ENCODE measurements at places on chromosomes 4 and X.

DNA sequence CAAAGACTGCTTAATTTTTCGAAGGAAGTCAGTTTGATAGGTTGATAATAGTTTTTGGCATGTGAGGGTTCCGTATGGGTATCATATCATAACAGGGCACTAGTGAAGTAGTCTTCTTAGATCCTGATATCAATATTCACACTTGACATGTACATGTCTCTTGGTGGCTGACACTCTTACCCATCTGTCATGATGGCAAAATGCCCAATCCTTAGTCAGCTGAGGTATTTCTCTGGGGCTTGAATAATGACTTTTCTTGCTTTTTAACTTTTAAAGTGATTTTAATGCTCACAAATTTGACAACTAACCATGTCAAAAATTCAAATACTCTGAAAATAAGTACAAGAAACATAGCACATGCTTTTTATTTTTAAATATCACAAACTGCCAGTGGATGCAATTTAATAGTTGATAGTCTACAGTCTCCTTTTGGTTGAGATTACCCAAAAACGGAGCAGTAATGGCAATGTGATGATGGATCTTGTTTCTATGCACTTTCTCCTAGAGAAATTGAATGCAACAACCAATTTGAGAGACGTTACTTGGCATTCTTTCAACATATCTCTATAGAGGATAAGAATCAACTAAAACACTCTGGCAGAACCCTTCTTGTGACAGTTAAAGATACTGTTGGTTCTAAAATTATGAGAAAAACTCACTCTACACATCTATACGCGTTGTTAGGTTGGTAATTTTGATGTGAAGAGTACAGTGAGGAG, 552.9 kb upstream of the PABPC4L start:
- DNase-seq = no peak

DNA sequence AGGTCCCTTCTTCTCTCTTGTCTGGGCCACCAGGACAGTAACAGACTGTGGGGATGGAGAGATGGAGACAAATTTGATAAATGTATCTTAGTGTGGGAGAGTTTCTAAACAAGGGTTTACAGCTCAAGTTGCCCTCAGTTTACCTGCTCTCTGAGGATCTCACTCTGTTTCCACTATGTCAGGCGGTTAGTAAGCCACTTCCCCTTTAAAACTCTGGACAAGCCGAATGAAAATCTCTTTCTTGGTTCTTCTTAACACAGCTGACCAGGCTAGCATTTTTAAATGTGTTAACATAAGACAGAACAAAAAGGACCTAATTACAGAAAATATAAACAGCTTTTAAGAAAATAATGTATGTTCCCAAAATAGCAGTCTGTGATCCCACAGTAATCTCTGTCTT, 2.9 kb upstream of the SCARB2 start:
- DNase-seq = no peak

DNA sequence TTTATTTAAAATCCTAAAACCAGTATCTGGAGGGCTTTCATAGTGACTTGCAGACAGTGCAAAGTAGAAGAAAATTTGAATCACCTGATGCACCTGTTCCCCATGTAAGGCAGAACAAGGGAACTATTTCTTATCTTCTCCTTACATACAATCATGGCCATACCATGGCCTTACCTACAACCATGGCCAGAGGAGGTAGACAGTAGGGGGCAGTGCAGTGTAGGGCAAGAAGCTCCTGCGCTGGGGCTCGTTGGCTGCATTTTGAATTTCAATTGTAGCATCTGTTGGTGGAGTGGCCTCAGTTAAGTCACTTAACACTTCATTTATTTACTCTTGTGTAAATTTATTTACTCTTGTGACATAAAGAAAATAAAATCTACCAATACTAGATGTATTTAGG, 33.0 kb downstream of the GALNTL6 start:
- no peak for DNase-seq

DNA sequence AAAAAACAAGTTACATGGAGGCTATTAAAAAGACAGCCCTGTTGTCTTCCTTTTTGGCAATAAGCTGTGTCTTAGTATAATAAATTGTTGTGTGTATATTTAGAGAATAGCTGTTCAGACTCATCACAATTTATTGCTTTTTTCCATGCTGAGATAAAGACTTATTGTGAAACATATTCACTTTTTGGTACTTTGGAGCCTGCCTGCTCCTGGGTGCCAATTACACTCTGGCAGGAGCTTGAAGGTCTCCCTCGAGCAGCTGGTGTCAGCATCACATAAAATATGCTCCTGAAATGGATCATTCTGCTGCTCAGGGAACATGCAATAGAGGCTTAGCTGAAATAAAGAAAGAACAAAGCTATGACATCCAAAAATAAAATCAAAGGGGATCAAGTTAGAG, 211.6 kb upstream of the DKK2 start:
- no peak for DNase-seq

DNA sequence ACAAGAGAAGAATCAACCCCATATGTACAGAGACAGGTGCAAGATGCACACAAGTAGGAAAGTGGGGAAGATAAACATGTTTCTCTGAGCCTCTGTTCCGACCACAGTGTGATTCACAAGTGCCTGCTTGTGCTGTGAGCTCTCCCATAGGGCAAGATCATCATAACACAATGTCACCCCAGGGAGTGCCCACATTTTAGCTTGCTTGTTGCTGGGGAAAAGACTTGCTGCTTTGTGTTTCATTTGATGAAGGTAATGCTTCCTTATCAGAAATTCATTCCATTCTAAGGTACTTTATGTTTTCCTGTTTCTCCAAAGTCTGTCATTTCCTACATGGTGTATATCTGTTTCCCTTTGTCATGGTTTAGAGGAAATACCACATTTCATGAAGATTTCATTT, 304.5 kb upstream of the DIPK2B start:
- DNase-seq = no peak

DNA sequence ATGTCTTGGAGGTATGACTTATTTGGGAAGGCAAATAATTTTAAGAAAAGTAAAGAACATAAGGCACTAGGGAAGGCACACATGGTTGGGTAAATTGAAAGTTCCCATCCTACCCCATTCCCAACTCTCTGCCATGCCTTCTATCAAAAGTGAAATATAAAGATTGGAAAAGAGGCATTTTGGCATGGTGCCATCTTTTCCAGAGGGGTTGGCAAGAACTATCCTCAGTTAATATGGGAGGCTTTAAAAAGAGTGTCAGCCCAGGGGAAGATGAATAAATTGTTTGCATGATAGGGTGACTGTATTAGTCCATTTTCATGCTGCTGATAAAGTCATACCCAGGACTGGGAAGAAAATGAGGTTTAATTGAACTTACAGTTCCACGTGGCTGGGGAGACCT, 150.8 kb upstream of the BOD1L1 start:
- DNase-seq = no peak

- no peak for DNase-seq
These were observed 23.4 kb downstream of the ARHGEF9 start for GRCh38 chrX:63761639-63762038.

DNA sequence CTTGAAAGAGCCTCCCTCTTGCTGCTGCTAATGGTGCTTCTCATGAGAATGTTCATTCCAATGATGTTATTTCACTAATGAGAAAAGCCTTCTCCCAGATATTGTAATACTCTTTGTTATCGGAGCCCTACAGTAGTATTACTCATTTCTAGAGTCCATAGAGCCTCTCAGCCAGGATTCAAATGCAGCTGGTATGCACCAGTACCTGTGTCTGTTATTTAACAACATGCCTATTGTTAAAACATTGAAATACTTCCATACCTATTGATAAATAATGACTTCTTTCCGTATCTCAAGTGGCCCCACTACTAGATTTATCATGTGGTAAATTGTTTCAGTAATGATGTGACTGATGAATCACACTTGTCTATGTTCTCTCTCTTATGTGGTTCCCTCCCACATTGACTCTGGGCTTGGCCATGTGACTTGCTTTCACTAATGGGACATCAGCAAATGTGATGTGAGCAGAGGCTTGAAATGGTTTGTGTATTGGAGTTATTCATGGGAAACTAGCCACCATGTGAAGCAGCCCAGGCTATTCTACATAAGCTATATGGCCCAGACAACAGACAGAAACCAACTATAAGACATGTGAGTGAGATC, 207.6 kb downstream of the THOC2 start:
- no peak for DNase-seq

GRCh38 chr4:70533791-70534190, 15.4 kb downstream of the AMTN start:
- DNase-seq = no peak

- no peak for DNase-seq
These were observed 230.3 kb upstream of the PCDH18 start for GRCh38 chr4:137762591-137762990.

GRCh38 chr4:71584585-71584984, 199.3 kb downstream of the GC start:
- no peak for DNase-seq

- no peak for DNase-seq
These were observed 26.5 kb upstream of the MANBA start for GRCh38 chr4:102787096-102787881.

DNA sequence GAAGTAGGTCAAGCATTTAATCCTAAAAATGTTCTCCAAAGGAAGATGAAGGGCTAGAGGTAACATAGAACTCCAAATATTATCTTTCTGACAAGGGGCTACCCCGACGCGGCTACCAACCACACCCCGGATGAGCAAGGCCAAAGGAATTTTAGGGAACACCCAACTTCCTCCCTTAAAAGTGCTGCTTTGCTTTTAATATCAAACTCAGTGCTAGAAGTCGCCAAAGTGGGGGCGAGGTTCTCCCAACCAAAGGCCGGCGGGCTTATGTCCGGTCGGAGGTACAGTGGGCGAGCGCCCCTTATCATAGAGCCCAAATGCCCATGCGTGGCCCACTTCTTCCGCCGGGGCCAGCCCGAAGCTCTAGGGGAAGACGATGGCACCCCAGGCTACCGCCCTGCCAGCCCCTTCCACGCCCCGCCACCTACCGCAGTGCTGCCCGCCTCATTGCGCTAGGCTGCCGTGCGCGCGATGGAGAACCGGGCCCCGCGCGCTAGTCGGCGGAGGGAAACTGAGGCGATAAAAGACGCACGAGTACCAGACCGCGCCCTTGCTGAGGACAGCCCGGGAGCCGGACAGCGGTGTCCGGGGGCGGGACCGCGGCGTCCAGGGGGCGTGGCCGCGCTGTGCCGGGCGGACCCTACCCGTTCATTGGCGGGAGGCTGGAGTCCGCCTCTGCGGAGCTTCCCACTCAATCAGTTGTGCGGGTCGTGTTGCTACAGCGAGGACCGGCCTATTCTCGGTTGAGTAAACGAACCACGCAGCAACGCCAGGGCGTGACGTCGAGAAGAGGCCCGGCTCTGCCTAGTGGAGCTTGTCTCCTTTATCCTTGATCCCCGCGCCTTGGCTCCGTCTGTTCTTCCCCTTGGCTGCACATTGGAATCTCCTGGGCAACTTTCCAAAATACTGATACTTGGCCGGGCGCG, at the start of gene ACOT9:
ACOT9 (minus strand) TSS at position 580 of the 926 bp plus-strand sequence; CDS start at position 448, 132 bp downstream.
- peak; percentile 94 for DNase-seq

DNA sequence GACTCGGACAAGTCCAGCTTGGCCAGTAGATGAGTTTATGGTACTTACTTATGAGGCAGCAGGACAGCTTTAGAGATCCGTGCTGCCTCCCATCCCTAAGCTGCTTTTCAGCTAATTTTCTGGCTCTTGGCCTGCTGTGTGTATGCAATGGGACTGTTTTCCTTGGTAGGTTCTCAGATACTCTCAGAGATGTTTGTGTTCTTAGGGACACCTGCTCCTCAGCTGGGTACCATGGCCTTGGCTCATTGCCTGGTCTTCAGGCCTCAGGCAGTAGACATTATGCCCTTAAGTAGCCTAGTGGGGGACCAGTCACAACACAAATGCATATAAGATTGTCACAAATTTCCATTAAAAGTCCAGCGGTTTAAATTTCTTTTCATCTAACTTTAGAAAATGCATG, 688.0 kb downstream of the PCDH7 start:
- DNase-seq = no peak

DNA sequence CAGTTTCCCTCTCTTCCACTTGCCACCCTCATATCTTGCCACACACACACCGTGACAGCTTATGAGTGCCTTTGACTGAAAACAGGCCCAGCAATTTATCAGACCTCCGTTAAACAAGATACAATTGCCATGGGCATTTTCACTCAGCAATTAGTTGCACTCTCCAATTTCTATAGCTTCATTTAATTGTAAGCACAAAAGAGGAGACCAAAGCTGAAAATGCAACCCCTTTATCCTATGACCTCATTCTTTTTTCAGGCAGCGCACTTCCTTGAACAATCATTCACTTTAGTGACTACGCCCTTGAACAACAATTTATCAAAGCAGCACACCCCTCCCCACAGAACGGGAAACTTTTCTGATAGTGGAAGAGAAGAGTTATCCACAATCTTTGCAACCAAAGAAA, 4.1 kb downstream of the POF1B start:
- no peak for DNase-seq

GRCh38 chr4:99998062-99998867, 48.2 kb upstream of the H2AZ1 start:
- no peak for DNase-seq

DNA sequence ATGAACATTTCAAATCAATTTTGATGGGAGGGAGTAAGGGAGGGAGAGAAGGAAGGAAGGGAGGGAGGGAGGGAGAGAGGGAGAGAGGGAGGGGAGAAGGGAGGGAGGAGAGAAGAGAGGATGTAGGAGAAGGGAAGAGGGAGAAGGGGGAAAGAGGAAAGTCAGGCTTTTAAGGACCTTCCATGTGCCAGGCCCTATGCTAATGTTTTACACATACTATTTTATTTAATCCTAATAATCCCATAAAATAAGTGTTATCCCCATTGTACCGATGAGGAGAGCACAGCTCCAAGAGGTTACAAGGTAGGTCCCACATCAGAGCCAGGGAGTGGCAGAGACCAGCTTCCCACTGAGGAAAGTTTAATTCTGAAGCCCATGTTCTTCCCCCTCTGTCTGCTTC, 341.9 kb downstream of the RAB28 start:
- DNase-seq = no peak

DNA sequence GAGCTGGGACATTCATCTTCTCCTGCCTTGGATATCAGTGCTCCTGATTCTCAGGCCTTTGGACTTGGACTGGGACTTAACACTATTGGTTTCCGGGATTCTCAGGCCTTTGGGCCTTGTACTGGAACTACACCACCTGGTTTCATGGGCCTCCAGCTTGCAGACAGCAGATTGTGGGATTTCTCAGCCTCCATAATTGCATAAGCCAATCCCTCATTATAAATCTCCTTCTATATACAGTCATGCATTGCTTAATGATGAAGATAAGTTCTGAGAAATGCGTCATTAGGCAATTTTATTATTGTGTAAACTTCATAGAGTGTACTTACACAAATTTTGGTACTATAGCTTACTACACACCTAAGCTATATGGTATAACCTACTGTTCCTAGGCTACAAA, 8.9 kb upstream of the CCNG2 start:
- DNase-seq = no peak

- DNase-seq = no peak
These were observed 157.8 kb downstream of the AFF2 start for GRCh38 chrX:148658115-148658730.

GRCh38 chr4:105956569-105956968, 61.3 kb downstream of the NPNT start:
- DNase-seq = no peak

- DNase-seq = no peak
These were observed 208.4 kb downstream of the NDST4 start for GRCh38 chr4:114905017-114905416.

- no peak for DNase-seq
These were observed 466.3 kb downstream of the PPARGC1A start for GRCh38 chr4:23423540-23423939.

Data from left hindlimb (tissue), 1 donor.